ENCODE measurements at places on chromosomes 7 and 10.

DNA sequence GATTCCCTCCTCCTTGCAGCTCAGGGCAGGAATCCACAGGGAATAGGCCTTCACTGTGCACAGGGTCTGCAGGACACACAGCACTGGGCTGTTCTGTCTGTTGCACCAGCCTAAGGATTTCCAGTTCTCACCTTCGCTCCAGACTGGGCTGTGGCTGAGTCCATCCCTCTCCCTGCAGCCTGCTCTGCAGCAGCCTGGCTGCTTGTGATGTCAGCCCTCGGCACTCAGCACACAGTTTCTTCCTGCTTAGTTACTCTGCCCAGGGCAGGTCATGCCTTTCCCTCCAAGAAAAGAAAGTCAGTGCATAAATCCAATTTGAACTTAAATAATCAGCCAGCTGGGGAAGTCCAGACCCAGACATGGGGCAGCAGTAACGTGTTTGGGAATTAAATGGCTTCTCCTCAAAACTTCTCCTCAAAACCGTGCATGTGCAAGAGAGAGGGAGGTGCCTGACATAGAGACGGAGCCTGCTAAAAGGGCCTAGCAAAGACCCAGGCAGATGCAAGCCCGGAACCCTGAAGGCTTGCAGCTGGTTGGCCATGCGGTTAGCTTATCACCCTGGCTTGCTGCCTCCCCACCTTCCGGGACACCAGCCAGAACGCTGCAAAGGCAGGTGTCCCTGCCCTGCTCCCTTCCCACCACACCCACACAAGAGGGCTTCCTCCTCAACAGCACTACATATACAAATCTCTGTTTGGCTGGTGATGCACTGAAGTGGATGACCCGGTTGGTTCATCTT, 10.9 kb upstream of the GDF2 start:
- DNase-seq: no peak

GRCh38 chr10:23755556-23755955, 316.7 kb downstream of the OTUD1 start:
- DNase-seq: no peak

DNA sequence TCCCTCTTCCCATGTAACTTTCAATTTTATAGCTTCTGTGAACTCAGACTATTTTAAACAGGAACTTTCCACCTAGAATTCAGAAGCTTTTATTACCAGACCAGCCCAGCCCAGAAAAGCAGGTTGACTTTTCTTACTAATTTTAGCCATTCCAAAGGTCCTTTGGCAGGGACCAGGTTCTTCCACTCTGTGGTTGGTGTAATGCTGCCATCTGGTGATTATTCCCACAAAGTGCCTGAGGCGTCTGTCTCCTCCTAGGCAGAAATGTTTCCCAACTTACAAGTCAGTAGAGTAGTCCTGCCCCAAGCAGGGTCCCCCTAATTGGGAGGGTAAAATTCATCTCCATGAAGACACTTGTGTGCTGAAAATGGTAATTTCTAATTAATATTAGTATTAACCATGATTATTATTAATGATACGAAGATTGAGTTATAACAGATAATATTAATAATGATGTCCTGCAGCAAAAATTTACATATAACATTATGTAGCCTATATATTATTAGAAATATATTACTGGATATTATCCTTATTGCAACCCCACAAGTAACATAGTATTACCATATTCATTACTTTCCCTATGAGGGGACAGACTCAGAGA, 53.0 kb upstream of the PPP1R17 start:
- peak; percentile 75 for DNase-seq

GRCh38 chr10:104589431-104589830, 51.7 kb upstream of the SORCS3 start:
- no peak for DNase-seq

Data from femur (tissue), 1 donor.